Mesothelial cell of epicardium (in vitro differentiated cells): ENCODE measurements at places on chromosomes 6 and 20.
A peak's percentile ranks its signal among the peaks of the same experiment; 100 is the strongest.

- DNase-seq = no peak
Observed at GRCh38 chr20:24987244-24987643, 5.3 kb downstream of the APMAP start.

- DNase-seq = no peak
Observed at GRCh38 chr6:25175196-25175595, 104.0 kb upstream of the CARMIL1 start.

DNA sequence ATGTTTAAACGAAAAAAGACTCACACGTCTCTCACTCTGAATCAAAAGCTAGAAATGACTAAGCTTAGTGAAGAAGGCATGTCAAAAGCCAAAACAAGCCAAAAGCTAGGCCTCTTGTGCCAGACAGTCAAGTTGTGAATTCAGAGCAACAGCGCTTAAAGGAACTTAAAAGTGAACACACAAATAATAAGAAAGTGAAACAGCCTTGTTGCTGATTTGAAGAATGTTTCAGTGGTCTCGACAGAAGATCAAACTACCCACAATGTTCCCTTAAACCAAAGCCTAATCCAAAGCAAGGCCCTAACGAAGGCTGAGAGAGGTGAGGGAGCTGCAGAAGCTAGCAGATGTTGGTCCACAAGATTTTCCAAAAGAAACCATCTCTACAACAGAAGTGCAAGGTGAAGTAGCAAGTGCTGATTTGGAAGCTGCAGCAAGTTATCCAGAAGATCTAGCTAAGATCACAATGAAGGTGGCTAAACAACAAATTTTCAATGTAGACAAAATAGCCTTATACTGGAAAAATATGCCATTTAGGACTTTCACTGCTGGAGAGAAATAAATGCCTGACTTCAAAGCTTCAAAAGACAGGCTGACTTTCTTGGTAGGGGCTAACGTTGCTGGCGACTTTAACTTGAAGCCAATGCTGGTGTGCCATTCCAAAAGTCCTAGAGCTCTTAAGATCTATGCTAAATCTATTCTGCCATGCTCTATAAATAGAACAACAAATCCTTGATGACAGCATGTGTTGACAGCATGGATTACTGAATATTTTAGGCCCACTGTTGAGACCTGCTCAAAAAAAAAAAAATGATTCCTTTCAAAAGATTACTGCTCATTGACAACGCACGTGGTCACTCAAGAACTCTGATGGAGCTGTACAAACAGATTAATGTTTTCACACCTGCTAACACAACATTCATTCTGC, 40.3 kb downstream of the SEC63 start:
- DNase-seq = no peak

DNA sequence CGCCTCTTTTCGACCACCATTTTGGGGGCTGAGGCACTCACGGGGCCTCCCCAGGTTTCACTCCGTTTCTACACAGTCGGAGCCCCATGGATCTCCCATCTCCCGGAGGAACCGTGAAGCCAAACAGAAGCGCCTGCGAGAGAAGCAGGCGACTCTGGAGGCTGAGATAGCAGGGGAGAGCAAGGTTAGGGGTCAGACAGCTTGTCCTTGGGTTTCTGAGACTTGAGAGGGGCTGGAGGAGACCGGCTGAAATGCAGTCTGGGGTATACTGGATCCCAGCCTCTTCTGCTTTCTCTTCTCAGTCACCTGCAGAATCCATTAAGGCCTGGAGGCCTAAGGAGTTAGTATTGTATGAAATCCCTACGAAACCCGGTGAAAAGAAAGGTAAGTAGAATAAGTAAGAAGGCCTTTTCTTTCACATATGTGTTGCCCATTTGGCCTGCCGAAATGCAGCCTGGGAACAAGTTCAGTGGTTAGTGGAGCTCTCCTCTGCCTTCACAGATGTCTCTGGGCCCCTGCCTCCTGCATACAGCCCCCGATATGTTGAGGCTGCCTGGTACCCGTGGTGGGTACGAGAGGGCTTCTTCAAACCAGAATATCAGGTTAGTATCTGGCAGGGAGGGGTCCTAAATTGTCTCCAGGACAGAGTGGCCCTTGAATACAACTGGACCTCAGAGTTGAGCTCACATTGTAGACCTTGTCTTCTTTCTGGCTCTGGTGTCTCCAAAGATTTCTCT, 984 bp downstream of the VARS2 start:
- DNase-seq = no peak

DNA sequence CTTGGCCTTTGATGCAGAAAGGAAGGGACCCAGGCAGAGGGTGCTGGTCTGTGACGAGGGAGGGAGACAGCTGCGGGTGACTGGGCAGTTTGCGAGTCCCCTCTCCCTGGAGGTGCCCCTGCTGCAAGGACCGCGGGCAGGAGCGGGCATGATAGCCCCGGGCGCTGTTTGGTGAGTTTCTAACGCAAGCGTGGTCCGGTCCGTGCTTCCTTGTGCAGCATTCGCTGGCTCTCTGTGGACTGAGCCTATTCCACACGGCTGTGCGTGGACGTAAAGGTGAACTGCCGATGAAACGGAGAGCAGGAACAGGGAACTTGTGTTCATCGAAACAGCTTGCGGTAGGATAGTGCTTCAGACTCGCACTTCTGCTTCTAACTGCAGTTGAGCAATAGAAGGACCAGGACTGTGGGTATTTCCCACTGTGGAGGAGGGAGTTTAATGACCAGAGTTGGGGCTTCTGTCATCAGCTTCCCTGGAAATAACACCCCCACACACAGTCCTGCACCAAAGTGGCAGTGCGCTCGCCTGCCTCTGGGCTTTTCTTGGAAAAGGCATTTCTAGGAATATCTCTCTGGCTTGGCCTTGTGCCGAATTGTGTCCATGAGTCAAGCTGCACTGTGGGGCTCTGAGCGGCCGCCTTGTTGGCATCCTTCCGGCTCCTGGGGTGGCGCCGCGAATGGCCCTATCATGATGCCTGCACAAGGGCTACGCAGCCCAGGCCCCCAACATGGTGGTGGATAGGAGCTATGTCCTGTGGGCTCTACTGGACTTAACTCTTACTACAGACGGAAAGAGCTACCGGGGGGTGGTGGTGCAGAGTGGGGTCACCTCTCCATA, 48.9 kb downstream of the DUSP22 start:
- DNase-seq = no peak

DNA sequence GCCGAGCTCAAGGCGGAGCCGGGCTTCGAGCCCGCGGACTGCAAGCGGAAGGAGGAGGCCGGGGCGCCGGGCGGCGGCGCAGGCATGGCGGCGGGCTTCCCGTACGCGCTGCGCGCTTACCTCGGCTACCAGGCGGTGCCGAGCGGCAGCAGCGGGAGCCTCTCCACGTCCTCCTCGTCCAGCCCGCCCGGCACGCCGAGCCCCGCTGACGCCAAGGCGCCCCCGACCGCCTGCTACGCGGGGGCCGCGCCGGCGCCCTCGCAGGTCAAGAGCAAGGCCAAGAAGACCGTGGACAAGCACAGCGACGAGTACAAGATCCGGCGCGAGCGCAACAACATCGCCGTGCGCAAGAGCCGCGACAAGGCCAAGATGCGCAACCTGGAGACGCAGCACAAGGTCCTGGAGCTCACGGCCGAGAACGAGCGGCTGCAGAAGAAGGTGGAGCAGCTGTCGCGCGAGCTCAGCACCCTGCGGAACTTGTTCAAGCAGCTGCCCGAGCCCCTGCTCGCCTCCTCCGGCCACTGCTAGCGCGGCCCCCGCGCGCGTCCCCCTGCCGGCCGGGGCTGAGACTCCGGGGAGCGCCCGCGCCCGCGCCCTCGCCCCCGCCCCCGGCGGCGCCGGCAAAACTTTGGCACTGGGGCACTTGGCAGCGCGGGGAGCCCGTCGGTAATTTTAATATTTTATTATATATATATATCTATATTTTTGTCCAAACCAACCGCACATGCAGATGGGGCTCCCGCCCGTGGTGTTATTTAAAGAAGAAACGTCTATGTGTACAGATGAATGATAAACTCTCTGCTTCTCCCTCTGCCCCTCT, 1.1 kb downstream of the CEBPB start:
- DNase-seq = peak; percentile 49

DNA sequence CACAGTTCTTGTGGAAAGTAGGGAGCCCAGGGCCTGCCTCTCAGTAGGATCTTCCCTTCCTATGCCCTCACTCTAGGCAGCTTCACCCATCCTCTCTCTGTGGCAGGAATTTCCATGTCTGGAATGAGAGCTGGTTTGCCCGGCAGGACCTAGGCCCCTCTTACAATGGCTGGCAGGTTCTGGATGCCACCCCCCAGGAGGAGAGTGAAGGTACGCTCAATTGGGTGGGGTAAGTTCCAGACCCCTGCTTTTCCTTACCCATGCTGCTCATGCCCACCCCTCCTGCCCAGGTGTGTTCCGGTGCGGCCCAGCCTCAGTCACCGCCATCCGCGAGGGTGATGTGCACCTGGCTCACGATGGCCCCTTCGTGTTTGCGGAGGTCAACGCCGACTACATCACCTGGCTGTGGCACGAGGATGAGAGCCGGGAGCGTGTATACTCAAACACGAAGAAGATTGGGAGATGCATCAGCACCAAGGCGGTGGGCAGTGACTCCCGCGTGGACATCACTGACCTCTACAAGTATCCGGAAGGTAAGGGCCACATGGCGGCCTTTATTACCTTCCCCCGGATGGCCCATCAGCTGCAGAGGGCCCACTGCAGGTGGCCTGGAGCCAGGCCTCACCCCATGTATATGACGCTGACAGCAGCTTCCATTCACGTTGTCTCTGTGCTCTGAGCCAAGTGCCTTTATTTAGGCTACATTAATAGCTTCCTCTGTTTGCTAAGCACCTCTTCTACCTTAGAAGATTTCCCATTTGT, 22.8 kb downstream of the TGM6 start:
- no peak for DNase-seq

- DNase-seq = no peak
Observed at GRCh38 chr6:117072781-117073180, 192.6 kb upstream of the VGLL2 start.

- DNase-seq = no peak
Observed at GRCh38 chr6:119276211-119276610, 73.3 kb downstream of the MAN1A1 start.
